SW480 (cell line): ENCODE measurements at places on chromosomes 6 and 20.
A peak's percentile ranks its signal among the peaks of the same experiment; 100 is the strongest.

DNA sequence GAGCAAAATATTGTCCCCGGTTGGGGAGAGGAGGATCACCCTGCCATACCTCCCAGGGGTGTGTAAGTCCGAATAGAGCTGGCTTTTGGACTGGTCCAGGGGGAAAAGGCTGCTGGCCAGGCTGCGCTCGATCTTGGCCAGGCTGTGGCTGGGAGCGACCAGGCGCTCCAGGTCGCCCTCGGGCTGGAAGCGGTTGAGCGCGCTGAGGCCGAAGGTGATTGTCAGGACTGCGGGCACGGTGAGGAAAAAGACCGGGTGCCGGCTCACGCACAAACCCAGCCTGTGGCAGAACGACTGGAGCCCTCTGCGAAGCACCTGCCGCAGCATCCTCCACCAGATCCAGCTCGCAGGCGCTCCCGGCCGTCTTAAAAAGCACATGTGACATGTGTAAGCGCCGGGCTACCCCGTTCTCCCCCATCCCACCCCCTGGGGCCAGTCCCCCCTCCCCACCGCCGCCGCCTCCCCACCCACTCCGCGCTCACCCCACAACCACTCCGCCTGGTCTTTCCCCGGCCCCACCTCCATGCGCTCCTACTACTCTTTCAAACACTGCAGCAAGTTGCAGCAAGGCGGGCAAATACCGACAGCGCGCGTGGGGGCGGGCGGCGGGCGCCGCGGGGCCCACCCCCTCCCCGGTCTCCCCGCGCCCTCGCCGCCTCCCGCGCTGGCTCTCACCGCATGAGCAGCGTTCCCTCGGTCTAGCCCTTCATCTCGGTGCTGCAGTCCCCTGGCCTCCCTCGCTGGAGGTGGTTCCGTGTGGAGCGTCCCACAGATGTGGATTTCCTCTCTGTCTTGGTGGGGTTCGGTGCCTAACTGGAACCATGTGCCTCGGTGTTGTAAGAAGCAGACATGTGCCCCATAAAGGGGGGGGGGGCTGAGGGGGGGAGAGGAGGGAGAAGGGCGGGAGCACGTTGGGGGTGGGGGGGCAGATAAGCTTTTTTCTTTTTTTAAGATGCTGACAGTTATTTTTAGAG lies 42.4 kb downstream of the PTCHD4 start:
- DNase-seq: no peak

DNA sequence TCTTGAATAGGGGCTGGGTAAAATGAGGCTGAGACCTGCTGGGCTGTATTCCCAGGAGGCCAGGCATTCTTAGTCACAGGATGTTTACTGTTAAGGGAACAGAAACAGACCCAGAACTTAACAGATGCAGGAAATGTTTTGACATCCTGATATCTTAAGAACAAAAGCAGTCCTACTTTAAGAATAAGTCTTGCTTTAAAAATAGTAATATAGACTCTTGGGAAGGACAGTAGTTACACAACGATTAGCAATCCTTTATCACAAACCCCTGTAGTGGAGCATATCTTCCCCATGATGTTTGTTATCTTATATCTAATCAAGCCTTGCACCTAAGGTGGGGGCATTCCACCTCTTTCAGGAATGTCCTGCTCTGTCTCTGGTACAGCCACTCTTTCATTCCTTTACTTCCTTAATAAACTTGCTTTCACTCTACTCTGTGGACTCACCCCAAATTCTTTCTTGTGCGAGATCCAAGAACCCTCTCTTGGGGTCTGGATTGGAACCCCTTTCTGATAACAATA lies 493.7 kb upstream of the SULF2 start:
- no peak for DNase-seq

- no peak for DNase-seq
Measured at GRCh38 chr6:133411757-133412156, 170.6 kb downstream of the EYA4 start.

GRCh38 chr6:111872401-111873177 lies 663 bp downstream of the FYN start:
- peak; percentile 68 for DNase-seq

GRCh38 chr6:28606424-28607391 lies 81.0 kb downstream of the GPX5 start:
- peak; percentile 22 for DNase-seq
